ENCODE measurements at places on chromosomes 5 and 9.

DNA sequence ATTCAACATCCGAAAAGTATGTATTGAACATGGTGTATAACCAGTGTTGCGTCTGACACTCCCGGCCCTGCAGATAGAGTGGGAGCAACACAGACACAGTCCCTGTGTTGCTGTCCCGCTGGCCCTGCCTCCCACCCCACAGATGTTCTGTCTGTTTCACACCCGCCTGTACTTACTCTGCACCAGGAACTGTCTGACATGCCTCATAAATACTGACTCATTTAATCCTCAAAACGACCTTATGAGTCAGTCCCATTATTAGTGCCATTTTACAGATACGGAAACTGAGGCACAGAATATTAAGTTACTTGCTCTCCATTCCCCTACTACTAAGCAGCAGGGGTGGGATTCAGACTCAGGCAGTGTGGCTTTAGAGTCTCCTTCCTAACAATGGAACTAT, 109.8 kb upstream of the NFIL3 start:
- no peak for DNase-seq

GRCh38 chr5:101062902-101063301, 159.8 kb upstream of the ST8SIA4 start:
- no peak for DNase-seq

- DNase-seq: no peak
Measured at GRCh38 chr5:19903611-19904010, 84.4 kb downstream of the CDH18 start.

GRCh38 chr5:13992795-13993194, 48.3 kb upstream of the DNAH5 start:
- no peak for DNase-seq

DNA sequence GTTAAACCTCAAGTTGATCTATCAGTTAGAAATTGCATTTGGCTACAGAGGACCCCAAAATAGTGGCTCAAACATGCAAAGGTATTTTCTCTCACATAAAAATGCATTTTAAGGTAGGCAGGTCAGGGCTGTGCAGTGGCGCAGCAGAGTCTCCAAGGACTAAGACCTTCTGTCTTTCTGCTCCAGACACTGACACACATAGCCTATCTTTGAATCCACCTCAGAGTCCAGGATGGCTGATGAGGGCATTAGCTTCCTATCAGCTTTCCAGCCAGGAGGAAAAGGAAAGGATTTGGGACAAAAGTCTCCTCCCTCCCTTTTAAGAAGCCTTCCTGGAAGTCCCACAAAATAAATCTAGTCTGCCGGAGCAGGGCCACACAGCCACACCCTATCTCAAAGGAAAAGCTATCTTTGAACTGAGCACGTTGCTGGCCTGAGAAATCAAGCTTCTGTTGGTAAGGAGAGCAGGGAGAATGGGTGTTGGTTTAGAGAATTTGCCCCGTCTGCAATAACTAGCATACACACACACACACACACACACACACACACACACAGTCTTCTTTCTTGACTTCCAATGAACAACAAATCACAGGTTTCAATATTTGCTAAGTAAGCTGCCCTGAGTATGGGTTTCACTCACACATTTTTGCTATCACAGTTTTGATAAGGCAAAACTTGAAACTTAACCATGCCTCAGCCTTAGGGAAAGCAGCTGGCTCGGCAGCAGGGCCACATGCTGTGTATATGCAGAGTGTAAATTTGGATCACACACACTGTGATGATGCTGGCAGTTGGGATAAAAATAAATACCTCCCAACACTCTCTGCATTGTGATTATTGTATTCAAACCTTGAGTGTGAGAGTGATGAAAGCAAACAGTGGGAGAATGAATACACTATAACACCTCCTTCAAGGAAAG, 116.6 kb upstream of the MAP3K1 start:
- DNase-seq: no peak

- no peak for DNase-seq
Measured at GRCh38 chr5:37966291-37966690, 126.5 kb upstream of the GDNF start.

DNA sequence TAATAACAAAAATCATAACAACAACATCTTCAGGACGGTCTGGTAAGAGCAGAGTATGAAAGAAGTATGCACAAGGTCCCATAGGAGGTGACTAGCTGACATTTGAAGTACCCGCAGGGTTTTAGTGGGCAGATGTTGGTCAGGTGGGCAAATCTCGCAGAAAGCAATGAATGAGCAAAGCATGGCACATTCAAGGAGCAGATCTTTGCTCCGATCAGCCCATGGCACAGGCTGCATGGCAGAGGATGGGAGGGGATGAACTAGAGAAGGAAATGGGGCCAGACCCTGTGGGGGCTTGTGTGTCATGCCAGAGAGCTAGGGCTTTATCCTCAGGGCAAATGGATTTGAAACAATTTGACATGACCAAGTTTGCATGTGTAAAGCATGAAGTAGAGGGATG, 90.0 kb downstream of the SEMA6A start:
- no peak for DNase-seq

DNA sequence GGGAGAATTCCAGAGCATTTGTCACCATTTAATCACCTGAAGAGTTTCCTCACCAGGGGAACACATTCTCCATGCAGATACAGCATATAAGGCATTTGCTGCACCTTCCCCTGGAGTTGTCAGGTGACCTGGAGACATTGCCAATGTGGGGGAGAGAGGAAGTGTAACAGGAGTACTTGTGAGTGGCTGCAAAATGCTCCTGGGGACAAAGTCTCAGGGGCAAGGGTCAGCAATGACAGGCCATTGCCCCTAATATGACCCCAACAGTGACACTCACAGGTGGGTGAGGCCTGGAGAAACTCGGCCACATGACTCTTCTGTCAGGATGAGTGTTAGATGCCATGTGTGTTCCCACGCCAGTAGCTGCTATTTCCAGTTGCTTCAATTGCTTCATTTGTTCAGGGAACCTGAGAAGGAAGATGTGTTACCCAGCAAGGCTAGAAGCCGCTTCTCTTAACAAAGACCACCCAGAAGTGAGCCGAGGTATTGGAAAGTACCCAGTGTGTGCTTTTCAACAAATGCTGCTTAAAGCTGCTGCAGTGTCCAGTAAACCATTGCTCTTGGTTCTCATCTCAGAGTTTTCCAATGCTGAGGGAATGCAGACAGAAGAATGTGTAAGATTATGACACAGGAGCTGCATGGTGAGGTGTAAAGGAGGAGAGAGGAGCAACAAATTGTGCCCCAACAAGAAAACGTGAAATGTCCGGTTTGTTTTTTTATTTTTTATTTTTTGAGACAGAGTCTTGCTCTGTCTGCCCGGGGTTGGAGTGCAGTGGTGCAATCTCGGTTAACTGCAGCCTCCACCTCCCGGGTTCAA, 128.2 kb upstream of the SLC44A1 start:
- DNase-seq: no peak

DNA sequence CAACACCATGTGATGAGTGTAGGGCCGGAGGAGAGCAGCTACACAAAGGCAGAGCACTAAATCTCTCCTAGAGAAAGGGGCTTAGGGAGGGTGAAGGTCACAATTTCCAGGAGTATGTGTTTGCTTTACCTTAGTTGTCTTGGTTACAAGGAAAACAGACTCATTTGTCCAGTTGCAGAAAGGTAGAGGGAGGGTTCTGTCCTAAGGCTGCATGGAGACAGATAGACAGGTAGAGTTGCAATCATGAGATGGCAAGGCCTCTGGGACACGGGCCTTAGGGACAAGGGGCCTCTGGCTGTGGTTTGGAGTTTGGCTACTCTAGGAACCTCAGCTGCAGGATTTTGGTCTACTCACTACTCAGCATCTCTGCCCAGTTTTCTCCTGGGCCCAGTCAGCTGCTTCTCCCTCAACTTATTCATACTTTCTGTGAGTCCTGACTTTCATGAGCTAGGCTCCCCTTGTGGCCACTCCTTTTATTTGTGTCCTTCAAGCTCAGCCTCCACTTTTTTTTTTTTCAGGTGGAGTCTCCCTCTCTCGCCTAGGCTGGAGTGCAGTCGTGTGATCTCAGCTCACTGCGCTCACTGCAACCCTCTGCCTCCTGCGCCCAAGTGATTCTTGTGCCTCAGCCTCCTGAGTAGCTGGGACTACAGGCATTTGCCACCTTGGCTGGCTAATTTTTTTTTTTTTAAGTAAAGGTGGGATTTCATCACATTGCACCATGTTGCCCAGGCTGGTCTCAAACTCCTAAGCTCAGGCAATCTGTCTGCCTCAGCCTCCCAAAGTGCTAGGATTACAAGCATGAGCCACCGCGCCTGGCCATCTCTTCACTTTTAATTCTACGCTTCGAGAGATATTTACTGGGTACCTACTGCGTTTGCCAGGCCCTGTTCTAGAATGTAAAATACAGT, 76.6 kb downstream of the PTPDC1 start:
- DNase-seq: no peak

DNA sequence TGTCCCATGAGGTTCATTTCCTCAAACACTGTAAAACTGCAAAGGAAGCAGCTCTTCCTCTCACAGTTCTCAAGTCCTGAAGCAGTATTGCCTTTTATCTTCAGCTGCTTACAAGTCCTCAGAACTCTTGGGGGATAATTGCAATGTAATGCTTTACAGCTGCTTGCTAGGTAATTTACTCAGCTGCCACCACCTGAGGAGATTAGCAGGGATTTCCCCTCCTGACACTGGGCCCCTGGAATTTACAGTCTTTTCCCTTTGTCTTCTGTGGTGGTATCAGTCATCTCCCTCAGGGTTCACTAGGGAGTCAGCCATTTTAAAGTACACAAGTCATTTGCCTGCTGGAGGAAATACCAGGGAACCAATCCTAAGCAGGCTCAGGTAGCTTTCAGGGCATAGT, 754.3 kb upstream of the GRAMD2B start:
- peak; percentile 73 for DNase-seq

DNA sequence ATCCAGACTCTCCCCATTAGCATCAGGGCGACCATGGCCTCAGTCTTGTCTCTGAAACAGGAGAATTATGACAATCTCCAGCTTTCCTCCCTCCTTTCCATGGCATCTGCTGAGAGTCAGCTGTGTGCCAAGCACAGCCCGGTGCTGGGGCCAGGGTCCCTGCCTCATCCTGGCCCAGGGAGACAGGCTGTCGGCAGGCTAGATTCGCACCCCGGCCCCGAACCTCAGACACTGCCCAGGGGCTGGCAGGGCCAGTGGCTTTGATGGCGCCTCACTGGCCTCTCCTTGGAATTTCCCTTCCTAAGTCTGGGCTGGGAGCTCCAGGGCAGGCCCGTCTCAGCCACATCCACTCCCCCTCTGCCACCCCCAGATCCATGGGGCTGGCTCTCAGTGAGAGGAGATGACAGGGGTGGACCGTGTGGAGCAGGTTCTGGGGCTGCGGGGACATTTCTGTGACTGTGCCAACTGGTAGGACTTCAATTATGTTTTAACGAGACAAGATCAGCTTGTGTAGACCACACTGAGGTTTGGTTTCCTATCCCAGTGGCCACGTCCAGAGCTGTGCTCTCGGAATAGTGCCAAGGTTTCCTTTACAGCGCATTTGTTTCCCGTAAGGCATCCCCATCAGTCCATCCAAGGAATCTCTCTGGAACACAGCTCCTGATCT, 15.5 kb downstream of the FAM163B start:
- no peak for DNase-seq
